ENCODE measurements at places on chromosomes 16 and 17.

DNA sequence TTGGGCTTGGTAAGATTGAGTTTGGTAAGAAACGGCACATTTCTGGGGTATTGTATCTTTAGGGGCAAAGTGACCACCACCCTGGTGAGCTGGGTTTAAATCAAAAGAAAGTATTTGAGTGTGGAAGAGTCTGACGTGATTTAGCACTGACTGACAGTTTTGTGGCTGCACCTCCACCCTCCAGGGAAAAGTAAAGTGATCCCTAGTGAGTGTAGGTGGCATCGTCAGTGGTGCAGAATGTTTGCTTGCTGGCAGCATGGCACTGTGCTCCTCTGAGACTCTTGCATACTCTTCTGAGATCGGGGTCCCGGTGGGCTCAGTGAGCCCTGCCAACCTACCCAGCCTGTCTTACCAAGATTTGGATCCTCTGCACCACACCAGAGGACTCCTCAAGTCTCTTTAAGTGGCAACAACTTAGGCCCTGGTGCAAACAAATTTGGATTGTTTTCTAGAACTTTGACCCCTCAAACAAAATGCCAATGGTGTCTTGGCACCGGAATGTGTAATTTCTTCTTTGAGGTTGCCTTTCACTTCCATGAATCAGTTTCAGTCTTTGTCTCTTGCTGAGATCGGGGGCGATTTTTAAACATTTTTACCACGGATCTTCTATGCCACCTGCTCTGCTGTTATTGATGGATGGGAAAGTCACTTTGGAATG is 2.8 kb downstream of the PRKCB start:
- H3K27me3 ChIP-seq, result peaks cover 72% of the 10 kb centered on the region
- no peak for DNase-seq
- no peak overlapping the region for H3K4me3 ChIP-seq
- no peaks in the 10 kb centered on the region for H3K4me1 ChIP-seq
- no peak overlapping the region for H3K27ac ChIP-seq

DNA sequence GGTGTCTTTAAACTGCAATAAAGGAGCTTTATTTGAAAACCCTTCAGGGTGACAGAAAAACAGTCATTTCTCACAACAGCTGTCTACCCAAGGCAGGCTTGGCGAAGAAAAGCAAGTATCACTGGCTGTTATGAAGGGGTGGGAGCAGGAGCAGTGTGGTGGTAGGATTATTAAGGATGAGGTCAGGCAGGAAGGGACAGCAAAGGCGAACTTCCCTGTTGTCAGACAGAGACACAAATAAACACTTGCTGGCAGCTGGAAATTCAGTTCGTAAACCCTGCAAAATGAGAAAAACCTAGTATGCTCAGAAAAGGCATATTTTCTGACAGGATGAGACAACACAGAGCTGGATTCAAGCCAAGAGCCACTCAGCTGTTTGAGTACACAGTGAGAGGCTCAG is 416.3 kb upstream of the CDH5 start:
- H3K36me3 ChIP-seq, result no peaks in the 10 kb centered on the region
- no peak overlapping the region for H3K4me3 ChIP-seq
- no peak overlapping the region for H3K27ac ChIP-seq
- no peaks in the 10 kb centered on the region for H3K4me1 ChIP-seq
- no peak for DNase-seq
- H3K27me3 ChIP-seq, result no peaks in the 10 kb centered on the region

DNA sequence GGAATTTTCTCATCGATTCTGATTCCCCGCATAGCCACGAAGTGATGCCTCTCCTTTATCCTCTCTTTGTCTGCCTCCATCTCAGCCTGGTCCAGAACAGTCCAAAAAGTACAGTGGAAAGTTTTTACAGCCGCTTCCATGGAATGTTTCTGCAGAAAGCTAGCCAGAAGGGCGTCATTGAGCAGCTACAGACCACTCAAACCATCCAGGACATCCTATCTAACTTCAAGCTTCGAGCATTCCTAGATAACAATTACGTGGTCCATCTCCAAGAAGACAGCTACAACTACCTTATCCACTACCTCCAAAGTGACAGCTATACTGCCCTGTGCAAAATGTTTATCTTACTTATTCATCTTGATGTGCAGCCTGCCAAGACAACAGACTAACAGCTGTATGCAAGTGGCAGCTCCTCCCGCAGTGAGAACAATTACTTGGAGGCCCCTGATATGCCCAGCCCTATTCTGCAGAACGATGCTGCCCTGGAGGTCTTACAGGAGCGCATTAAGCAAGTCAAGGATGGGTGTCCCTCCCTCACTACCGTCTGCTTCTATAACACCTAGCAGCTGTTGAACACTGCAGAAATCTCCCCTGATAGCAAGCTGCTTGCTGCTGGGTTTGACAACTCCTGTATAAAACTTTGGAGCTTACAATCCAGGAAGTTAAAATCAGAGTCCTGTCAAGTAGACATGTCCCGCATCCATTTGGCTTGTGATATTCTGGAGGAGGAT is 38.9 kb downstream of the SLFN12L start:
- H3K27me3 ChIP-seq, result peaks cover 83% of the 10 kb centered on the region
- DNase-seq, result no peak
- H3K36me3 ChIP-seq, result no peaks in the 10 kb centered on the region

DNA sequence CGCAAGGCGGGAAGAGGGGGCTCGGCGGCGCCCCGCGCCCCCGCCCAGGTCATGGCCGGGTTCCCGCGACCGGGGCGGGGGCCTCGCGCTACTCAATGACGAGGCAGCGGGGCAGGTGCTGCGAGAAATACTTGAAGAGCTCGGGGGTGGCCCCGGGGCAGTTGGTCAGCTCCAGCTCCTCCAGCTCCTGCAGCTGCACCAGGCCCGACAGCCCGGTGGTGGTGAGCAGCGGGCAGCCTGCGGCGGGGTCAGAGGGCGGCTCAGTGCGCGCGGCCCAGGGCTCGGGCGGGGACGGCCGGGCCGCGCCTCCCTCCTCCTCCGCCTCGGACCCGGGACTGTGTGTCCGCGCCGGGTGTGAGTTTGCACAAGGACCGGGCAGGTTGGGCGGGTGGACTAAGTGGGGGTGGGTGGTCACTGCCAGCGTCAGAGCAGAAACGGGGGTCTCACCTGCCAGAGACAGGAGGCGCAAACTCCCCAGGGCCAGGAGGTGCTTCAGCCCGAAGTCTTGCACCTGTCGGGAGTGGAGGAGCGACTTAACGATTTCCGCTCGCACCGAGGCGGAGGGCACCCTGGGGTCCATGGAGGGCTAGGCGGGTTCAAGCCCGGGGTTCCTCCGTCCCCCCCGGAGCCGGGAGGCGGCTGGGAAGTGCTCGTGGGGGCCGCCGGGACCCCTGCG is 4.1 kb upstream of the WDR24 start:
- no peak for DNase-seq
- H3K27ac ChIP-seq, result no peak overlapping the region
- no peaks in the 10 kb centered on the region for H3K36me3 ChIP-seq
- peaks cover 84% of the 10 kb centered on the region for H3K27me3 ChIP-seq
- no peak overlapping the region for H3K4me3 ChIP-seq

DNA sequence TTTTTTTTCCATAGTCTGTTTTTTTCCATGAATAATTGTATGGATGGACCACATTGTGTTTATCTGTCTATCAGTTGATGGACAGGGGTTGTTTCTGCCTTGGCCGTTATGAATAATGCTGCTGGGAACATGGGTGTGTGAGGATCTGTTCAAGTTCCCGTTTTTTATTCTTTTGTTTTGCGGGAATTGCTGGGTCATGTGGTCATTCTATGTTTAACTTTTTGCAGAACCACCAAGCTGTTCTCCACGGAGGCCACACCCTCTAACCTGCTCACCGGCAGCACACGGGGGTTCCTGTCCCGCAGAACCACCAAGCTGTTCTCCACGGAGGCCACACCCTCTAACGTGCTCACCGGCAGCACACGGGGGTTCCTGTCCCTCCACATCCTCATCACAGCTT is 5.9 kb upstream of the MSLN start:
- no peaks in the 10 kb centered on the region for H3K36me3 ChIP-seq
- H3K4me1 ChIP-seq, result peaks cover 8% of the 10 kb centered on the region
- no peaks in the 10 kb centered on the region for H3K27me3 ChIP-seq
- H3K4me3 ChIP-seq, result no peak overlapping the region

GRCh38 chr16:73265124-73265837 is 217.4 kb upstream of the ZFHX3 start:
- H3K27ac ChIP-seq, result no peak overlapping the region
- H3K27me3 ChIP-seq, result no peaks in the 10 kb centered on the region
- DNase-seq, result no peak
- no peaks in the 10 kb centered on the region for H3K4me1 ChIP-seq

DNA sequence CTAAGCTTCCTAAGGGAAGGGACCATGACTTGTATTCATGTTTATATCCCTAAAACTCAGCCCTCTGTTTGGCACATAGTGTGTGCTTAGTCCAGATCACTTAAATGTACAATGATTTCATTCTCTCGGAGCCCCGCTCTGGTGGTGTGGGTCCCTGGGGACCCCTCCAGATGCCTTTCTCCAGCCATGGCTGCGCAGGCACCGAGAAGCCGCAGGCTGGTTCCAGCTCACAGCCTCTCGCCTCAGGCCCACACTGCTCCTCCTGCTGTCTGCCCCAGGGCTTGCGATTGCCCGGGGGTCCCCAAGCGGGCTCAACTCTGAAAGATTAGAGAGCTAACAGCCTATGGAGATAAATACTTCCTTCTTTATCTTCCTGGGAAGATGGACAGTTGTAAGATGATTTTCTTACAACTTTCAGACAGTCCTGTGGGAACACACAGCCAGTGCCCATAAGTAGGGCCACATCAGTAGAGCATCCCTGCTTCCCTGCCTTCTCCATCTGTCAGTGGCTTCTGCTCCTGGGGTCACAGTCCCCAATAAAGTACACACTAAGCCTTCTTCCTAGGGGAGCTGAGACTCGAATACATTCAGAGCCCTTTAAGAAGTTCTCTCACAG is 66.2 kb downstream of the CENPV start:
- H3K27ac ChIP-seq, result peak overlapping the region; percentile 96
- H3K36me3 ChIP-seq, result no peaks in the 10 kb centered on the region
- H3K4me3 ChIP-seq, result no peak overlapping the region
- DNase-seq, result no peak

DNA sequence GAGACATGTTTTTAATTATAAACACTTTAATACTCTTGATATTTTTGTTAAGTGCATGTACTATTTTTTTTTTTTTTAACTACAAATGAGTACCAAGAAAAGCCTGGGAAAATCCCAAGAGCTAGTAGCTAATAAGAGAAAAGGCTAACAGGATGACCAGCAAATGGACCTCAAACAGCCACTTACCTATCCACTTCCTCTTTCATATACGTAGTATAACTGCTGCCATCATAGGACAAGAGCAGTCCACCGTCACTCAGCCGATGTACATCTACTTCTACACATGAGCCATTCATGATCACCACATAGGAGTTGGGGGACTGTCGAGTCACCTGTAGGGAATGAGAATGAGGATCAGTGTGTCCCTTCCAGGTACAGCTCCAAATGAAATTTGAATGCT is 128.0 kb upstream of the C17orf78 start:
- peaks cover 30% of the 10 kb centered on the region for H3K36me3 ChIP-seq
- no peaks in the 10 kb centered on the region for H3K27me3 ChIP-seq
- no peak for DNase-seq
- peaks cover 14% of the 10 kb centered on the region for H3K4me1 ChIP-seq

- H3K36me3 ChIP-seq, result no peaks in the 10 kb centered on the region
- H3K4me3 ChIP-seq, result no peak overlapping the region
- H3K27me3 ChIP-seq, result no peaks in the 10 kb centered on the region
- DNase-seq, result no peak
Measured at GRCh38 chr16:75529959-75530358, 5.9 kb downstream of the CHST5 start.

DNA sequence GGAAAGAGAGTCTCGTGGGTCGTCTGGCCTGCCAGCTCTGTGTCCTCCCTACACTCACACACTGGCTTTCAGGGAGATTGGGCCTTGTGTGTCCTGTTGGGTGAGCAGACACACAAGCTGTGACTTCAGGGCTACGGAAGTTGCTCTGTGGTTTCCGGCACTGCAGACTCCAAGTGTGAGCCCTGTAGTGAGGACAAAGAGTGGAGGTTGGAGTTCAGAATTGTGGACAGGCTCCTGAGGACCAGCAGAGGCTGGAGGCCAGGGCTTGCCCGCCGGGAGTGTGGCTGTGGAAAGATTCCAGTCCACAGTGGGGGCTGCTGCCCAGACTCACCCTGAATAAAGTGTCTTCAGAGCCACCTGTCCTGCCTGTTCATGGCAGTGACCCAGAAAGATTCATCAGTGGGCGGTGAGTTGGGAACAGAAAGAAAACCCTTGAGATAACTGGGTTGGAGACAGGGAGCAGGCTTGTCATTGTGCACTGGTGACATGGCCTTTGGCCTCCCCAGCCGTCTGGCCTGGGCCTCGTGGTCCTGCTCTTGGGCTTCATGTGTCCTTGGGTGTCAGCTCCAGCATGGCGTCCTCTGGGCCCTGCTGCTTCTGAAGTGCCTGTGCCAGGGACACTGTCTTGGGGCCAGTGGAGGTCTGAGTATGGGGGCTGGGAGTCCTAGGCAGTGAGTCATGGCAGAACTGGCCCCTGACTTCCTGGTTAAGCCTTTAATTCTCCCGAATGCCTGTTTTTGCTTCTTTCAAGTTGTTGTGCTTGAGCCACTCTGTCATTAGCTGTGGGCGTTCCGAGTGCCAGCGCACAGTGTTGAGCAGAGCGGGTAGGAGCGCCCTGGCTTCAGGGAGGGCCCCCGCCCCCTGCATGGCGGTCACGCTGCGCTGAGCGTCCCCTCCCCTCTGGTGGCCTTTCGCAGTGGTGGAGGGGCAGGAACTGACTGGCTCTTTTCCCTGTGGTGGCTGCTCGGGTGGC is 19.9 kb upstream of the ZNF750 start:
- H3K4me1 ChIP-seq, result peaks cover 48% of the 10 kb centered on the region
- DNase-seq, result peak; percentile 60
- no peak overlapping the region for H3K4me3 ChIP-seq
- H3K36me3 ChIP-seq, result no peaks in the 10 kb centered on the region

- no peak overlapping the region for H3K27ac ChIP-seq
- no peaks in the 10 kb centered on the region for H3K36me3 ChIP-seq
- H3K4me1 ChIP-seq, result no peaks in the 10 kb centered on the region
- H3K27me3 ChIP-seq, result no peaks in the 10 kb centered on the region
- H3K4me3 ChIP-seq, result no peak overlapping the region
Measured at GRCh38 chr17:27423651-27424050, 32.6 kb upstream of the KSR1 start.

GRCh38 chr16:50393416-50393815 is 24.6 kb upstream of the BRD7 start:
- peaks cover 21% of the 10 kb centered on the region for H3K27me3 ChIP-seq
- no peak overlapping the region for H3K4me3 ChIP-seq
- H3K4me1 ChIP-seq, result no peaks in the 10 kb centered on the region
- H3K36me3 ChIP-seq, result no peaks in the 10 kb centered on the region
- H3K27ac ChIP-seq, result no peak overlapping the region

- H3K27me3 ChIP-seq, result no peaks in the 10 kb centered on the region
- DNase-seq, result no peak
- H3K4me1 ChIP-seq, result no peaks in the 10 kb centered on the region
- peaks cover 12% of the 10 kb centered on the region for H3K36me3 ChIP-seq
Measured at GRCh38 chr17:16378636-16379282, 2.1 kb upstream of the UBB start.

GRCh38 chr17:36070427-36070826 is 6.4 kb downstream of the CCL18 start:
- H3K36me3 ChIP-seq, result no peaks in the 10 kb centered on the region
- H3K27me3 ChIP-seq, result no peaks in the 10 kb centered on the region
- no peak for DNase-seq
